ENCODE measurements at places on chromosomes 7 and 10.
A peak's percentile ranks its signal among the peaks of the same experiment; 100 is the strongest.

GRCh38 chr7:137439829-137440825 is 96.6 kb upstream of the PTN start:
- DNase-seq, result no peak

DNA sequence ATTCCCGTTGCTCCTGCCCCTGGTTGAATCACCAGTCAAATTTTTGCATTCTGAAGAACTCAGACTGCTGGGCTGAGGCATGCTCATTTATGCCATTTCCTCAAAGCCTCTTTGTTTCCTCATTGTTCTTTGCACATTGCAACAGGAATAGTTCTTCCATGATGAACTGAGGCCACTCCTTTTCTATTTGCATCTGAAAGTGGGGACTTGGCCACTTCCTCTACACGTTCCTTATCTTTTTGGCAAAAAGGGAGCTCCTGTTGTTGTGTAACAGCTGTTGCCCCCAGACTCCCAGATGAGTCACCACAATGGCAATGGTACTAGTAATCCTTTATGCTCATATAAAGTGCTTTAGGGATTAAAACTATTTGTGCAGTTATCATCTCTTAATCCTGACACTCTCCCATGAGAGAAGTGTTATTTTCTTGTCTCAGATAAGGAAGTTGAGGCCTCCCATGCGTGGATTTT is 20.1 kb upstream of the ITPRID1 start:
- no peak for DNase-seq

GRCh38 chr10:47340608-47341170 is 7.5 kb upstream of the RBP3 start:
- peak; percentile 86 for DNase-seq

DNA sequence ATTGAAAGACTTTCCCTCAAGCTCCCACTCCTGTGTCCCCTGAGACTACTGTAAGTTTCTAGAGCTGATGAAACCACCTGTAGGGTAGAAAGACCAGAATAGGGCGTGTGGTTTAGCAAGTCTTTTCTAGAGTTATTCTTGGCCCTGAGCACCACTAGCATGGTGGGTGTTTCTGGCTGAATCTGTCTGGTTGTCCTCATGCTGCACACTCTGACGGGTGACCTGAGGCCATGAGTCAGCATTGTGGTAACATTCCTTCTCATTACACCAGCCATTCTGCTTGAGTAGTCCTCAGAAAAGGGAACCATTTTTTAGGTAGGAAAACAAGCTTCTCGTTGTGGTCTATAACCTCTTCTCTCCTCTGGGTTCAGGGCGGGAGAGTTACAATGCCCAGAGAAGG is 250.3 kb downstream of the SNX13 start:
- DNase-seq, result no peak

DNA sequence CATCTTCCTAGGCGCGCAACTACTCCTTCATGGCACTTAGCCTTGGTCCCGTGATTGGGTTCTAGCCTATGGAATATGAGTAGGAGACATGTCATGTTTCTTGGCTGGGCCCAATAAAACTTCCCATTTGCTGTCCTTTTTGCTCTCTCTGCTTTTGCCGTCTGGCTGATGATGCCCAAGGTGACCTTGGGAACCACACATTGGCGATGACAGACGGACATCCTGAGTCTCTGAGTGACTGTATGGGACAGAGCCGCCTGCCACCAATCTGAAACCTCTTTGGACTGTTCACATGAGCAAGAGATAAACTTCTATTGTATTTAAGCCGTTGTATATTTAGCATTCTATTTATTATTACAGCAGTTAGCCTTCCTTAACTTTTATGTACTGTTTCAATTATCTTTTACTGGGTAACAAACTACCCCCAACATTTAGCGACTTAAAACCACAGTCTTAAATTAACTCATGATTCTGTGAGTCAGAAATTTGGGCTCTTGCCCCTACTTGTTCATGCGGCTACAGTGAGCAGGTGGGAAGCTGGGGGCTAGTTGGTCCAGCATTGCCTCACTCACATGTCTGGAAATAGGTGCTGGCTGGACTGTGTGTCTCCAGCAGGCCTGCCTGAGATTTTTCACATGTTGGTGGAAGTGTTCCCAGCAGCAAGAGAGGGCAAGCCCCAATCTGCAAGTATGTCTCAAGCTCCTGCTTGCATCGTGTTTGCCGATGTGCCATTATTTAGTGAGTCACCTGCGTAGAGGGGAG is 71.7 kb downstream of the NOD1 start:
- DNase-seq, result no peak

- no peak for DNase-seq
Measured at GRCh38 chr7:104976966-104977636, 36.9 kb upstream of the KMT2E start.

DNA sequence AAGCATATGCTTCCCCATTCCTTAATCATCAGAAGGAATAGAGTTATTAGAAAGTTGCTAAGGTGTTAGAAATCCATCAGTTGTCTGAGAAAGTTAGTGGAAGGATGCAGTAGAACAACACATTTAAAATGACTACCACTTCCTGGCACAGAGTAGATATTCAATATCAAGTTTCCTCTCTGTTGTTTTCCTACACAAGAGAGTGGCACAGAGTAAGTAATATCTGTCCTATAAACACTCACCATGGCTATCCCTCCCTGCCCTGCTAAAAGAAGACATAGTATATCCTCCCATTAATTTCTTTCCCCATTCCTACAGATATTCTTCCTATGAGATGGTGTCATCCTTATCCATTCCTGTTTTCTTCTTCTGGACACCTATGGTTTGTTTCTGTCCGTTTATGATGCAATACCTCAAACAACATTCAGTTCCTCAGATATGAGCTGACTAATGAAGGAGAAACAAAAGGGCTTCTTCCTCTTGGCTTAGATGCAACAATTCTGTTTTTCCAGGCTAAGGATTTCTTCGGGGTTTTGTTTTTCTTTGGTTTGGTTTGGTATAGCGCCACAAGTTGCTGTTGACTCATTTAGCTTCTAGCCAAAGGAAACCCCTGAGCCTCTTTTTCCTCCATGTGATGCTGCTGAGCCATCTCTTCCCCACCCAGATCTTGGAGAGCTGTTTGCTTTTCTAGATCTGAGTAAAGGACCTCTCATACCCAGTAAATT is 32.9 kb upstream of the BPGM start:
- DNase-seq, result no peak

DNA sequence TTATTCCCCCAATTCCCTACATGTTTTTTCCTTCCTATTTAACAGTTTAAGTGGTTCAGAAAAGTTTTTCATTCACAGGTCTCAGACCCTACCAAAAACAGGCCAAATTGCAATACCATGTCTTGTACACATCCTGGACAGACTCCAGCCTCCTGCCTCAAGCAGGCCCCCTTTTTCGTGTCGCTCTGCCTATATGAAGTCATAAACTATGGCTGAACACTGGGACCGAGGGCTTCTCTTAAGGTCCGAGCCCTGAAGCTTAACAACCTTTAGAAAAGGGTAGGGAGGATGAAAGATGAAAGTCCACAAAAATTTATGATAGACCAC is 1.4 kb downstream of the FBXW4 start:
- DNase-seq, result no peak

DNA sequence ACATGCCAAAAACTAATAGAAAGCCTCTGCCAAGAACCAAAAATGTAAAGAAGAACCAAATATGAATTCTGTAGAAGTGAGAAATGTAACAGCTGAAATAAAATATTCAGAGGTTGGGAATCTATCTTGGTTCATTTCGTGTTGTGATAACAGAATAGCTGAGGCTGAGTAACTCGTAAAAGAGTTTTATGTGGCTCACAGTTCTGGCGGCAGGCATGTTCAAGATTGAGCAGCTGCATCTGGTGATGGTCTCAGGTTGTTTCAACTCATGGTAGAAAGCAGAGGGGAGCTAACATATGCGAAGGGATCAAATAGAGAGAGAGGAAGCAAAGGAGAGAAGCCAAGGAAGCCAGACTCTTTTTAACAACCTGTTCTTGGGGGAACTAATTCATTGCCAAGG is 717.2 kb downstream of the TNS3 start:
- no peak for DNase-seq

- DNase-seq, result no peak
Measured at GRCh38 chr7:51472873-51473272, 156.3 kb upstream of the COBL start.

GRCh38 chr7:131497454-131497853 is 59.0 kb downstream of the PODXL start:
- no peak for DNase-seq

DNA sequence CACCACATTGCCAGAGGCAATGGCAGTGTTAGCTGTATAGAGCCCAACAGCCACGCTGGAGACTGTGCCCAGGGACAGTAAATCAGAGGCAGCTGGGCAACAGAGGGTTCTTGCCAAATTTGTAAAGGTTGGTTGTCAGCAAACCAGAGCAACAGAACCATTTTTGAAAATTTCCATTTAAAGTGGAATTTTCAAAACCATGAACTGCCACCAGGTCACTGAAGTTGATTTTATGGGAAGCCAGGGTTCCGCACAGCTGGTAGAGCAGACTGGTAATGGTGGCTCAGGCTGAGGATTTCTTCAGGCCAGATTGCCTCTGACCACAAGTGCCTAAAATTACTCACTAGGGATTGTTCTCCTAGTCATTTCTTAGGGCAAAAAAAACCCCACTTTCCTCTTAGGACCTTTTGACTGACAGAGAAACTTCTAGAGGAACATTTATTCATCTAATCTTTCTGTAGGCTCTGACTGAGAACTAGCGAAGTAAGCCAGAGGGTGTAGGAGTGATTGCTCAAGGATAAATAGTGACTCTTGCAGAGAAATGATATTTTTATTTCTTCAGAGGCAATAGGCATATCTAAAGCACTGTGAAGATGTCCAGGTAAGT is 342.4 kb downstream of the BBS9 start:
- no peak for DNase-seq

DNA sequence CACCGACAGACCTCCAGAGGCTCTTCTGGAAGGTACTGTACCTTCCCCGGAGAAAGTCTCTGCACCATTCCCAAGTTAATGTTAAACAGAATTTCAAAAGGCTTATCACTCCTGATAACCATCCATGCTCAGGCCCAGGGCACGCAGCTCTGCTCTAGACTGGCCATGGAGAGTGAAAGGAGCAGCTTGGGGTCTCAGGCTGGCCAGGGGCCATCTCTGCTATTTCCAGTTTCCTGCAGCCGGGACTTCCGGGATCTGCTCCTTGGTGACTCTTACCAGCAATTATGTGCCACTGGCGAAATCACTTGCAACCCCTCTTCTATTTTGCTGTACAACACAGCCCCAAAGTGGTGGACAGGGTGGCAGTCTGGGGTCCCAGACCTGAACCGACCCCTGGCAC is 6.0 kb downstream of the CLDN15 start:
- no peak for DNase-seq

DNA sequence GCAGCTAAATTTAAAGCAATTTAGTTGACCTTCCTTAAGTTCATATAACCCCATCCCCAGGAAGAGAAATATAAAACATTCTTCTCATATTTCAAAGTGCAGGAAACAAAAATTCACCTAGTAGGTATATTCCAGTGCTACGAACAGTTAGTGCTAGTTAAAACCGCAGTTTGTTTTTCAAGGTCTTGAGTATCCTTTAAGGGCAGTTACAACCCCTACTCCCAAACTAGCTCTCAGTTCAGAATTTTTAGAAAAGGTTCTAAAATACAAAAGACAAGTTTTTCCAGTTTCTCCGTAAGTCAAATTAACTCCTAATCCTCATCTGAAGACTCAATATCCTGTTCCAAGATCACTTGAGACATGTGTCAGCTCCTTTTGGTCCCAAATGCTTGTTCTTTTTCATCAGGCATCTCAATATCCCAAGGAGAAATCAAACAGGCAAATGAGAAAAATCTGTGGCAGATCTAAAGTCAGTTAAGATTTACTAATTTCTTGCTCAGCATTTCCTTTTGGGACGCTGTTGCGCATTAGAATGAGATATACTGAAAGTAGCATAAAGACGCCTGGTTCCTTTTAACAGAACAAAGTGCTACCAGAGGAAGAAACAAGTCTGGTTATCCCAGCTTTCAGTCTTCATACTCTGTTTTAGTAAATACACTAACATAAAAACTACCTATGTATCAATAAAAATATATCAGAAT is 51.8 kb downstream of the ARHGAP12 start:
- DNase-seq, result no peak

GRCh38 chr7:69575651-69576050 is 22.6 kb upstream of the AUTS2 start:
- no peak for DNase-seq

GRCh38 chr10:62562101-62562500 is 187.9 kb downstream of the ZNF365 start:
- no peak for DNase-seq

DNA sequence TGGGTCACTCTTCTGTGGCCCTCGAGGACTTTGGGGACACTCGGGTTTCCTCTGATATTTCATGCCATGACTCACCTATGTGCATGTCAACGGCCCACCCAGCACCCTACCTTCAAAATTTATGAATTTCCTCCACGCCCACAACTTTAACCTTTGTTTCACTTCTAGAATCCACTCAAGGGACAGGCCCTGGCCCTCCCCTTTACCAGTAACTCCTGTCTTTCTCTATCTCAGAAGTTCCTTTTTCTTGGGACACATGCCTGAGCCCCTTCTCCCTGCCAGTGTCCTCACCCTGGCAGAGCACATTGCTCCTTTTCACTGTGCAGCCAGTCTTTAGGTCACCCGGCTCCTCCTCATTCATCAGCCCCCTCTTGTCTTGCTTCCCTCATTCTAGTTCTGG is 282.5 kb upstream of the KLF6 start:
- DNase-seq, result no peak

GRCh38 chr7:54546986-54547314 is 4.8 kb downstream of the VSTM2A start:
- no peak for DNase-seq

- DNase-seq, result no peak
Measured at GRCh38 chr7:25385506-25386136, 157.3 kb upstream of the NPVF start.

- no peak for DNase-seq
Measured at GRCh38 chr10:72285972-72286521, 12.3 kb downstream of the DDIT4 start.

GRCh38 chr10:14271621-14272020 is 59.1 kb downstream of the FRMD4A start:
- no peak for DNase-seq

- no peak for DNase-seq
Measured at GRCh38 chr7:139540203-139540602, 16.7 kb downstream of the CLEC2L start.

DNA sequence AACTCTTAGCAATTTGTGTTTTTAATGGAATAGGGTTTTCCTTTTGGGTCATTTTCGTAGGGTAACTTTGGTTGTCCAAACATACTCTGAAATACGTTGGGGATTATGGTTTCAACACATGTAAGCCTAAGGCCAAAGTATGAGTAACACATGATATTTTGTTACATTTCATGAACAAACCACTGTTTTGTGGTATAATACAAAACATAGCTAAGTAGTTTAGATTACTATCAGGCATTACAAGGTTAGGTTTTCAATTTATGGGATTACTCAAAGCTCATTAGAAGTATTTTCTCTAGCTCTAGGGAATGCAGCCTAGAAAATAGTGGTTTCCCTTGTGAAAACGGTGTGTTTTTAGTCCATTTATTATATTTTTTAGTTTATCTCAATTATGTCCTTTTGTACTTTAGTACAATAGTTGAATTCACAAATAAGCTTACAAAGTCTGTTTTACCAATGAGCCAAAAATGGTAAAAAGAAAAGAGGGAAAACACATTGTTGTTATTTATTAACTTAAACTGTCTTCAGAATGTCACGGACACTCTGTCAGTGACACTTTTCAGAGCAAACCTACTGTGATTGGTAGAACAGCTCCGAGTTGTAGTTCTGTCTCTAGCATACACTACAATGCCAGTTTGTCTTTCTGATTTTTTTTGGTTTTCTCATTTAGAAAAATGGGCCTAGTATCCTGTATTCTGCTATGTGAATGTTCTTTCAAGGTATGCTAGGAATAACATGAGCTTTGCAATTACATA is 473.7 kb downstream of the SUGCT start:
- no peak for DNase-seq

GRCh38 chr7:77649716-77650349 is 46.4 kb upstream of the RSBN1L start:
- DNase-seq, result no peak
